ENCODE measurements at places on chromosomes 4 and X. TPM values are rescaled to one million over a fixed set of nuclear protein-coding genes. Genes with fewer than 3 reads are reported as not detected.

AFF1 gene
- total RNA-seq: 68.1 TPM

ETDB gene
- total RNA-seq: not detected

NLGN4X gene
- 6.4 TPM for total RNA-seq

NUDT9 gene
- total RNA-seq: 25.7 TPM

HPRT1 gene
- total RNA-seq: 30.7 TPM

C4orf50 gene
- 0.03 TPM for total RNA-seq

TNIP3 gene
- not detected for total RNA-seq

NWD2 gene
- total RNA-seq: 1.1 TPM

TXK gene
- total RNA-seq: 0.84 TPM

TEX11 gene
- total RNA-seq: not detected

GRCh38 chrX:130145123-130145522 lies 20.5 kb downstream of the AIFM1 start:
- DNase-seq: no peak

DNA sequence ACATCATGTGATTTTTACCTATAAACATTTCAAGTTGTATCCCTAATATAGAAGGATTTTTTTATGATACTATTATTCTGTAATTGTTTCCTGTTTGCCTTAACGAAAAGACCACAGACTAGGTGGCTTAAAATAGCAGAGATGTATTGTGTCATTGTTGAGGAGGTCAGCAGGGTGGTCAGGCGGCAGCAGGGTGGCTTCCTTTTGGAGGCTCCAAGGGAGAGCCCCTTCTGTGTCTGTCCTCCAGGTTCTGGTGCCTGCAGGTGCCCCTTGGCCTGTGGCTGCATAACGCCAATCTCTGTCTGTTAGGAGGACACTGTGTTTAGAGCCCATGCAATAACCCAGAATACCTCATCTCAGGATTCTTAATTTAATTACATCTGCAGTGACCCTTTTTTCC lies 118.1 kb downstream of the TBL1X start:
- no peak for DNase-seq

DNA sequence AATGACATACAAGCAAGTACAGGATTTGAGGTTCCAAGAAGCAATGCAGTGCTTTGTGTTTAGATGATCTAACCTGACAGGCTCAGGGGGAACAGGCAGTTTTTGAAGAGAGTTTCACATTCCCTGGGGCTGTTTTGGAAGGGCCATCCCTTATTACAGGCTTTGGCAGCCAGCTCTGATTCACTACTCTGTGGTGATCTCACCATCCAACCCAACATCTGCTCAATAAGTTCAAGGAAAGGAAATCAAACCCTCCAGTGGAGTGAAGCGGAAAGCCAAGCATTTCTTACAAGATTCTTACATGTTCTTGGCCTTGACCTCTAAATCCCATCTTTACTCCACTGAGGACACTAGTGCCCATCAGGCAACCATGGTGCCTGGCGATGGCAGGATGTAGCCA lies 7.5 kb downstream of the IDS start:
- no peak for DNase-seq

- DNase-seq: no peak
These were observed 7.5 kb upstream of the CXCL6 start for GRCh38 chr4:73828956-73829355.

- DNase-seq: no peak
These were observed 27.4 kb downstream of the CCKAR start for GRCh38 chr4:26462874-26463273.

DNA sequence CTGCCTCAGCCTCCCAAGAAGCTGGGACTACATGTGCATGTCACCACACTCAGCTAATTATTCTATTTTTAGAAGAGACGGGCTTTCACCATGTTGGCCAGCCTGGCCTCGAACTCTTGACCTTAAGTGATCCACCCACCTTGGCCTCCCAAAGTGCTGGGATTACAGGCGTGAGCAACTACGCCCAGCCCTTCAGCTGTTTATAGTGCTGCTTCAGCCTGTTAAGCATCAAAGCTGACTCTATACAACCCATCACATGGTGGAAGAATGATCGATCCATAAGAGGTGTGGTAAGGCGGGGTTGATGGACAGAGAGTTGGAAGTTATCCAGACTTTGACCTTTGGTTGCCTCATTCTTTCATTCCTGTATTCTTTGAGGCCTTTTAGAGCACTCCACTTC lies 56.2 kb upstream of the RAPGEF2 start:
- DNase-seq: no peak

GRCh38 chrX:107565015-107565414 lies 63.3 kb upstream of the PRPS1 start:
- no peak for DNase-seq

- no peak for DNase-seq
These were observed 79.8 kb upstream of the SMARCAD1 start for GRCh38 chr4:94127707-94128328.

DNA sequence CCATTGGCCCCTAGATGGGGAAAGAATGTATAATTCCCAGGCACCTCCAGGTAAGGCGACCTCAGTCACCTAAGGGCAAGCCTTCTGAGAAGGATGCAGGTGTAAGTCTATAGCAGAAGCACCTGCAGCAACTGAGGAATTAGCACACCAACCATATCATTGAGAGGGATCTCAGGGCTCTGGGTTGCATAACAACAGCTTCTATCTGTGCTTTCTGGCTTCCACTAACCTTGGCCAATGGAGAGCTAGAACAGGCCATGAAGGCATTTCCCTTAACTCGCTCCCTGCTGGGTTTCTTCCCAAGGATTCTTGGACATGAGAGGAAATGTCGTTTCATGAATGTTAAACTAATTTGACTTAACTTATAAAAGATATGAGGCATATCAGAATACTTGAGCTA lies 177.8 kb upstream of the GK2 start:
- no peak for DNase-seq

- DNase-seq: no peak
These were observed 29.8 kb upstream of the MAGEA11 start for GRCh38 chrX:149682031-149682430.

GRCh38 chr4:73701116-73701515 lies 39.3 kb upstream of the CXCL8 start:
- DNase-seq: no peak

- no peak for DNase-seq
These were observed 147.2 kb downstream of the AFF2 start for GRCh38 chrX:148647651-148648050.

- DNase-seq: no peak
These were observed 539.6 kb upstream of the DIPK2B start for GRCh38 chrX:45740291-45740690.

DNA sequence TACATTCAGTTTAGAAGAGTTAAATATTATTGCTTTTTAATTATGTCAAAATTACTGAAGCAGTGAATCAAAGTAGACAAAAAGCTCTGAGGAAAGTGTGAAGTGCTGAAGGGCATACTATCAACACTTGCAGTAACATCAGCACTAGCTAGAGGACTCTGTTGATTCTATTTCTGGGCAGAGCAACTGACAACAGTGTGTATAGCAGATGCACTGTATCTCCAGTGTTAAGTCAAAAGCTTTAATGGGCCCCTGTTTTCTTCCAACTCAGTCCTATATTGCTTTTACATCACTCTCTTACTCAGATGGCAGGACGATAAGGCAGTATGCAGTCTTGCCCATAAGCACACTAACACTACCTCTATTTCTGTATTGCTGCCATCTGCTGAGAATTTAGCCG lies 435.2 kb upstream of the AMOT start:
- no peak for DNase-seq

GRCh38 chr4:174933083-174933482 lies 14.9 kb downstream of the ADAM29 start:
- no peak for DNase-seq

GRCh38 chr4:34158878-34159277 lies 2085.4 kb downstream of the ARAP2 start:
- DNase-seq: no peak

DNA sequence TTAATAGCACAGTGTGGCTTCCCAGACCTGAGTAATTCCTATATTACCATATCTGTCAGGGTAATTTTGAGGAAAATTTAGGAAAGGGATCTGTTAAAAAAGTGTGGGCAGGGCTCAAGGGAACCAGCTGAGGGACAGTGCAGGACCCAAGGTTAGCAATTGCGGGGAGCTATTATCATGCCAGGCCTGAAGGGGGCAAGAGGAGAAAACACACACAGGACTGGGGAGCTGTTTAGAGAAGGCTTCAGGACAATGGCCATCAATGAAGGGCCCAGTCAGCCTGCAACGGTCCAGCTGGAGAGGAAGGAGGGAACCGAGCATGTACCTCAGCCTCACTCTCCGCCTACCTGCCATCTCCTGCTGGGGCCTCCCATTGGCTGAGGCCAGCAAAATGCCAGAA lies 19.0 kb upstream of the NHS start:
- DNase-seq: no peak

DNA sequence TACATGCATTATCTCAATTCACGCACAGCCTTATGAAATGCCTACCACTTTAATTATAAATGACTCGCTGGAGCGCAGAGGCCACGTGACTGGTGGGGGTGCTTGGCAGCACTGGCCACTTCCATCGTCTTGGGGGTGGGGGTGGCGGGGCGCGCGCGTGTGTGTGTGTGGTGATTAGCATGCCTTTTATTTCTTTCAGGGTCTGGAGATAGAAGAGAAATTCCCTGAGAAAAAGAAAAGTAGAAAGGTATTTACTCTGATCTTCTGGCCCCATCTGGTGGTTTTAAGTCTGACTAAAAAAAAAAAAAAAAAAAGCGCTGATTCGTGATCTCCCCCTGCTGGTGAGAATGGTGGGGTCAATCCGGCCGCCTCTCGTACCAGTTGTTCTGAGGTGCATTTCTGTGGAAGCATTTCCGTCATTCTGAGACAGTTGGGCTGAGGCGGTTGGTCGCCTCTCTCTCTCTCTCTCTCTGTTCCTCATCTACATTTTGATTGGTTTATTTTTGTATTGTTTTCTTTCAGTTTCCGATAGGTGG lies at the start of gene CCNB3:
Gene CCNB3, plus strand, starts transcription at position 402 of the 536 bp plus-strand sequence. CDS start 80,399 bp downstream, outside the sequence.
- peak; percentile 75 for DNase-seq

DNA sequence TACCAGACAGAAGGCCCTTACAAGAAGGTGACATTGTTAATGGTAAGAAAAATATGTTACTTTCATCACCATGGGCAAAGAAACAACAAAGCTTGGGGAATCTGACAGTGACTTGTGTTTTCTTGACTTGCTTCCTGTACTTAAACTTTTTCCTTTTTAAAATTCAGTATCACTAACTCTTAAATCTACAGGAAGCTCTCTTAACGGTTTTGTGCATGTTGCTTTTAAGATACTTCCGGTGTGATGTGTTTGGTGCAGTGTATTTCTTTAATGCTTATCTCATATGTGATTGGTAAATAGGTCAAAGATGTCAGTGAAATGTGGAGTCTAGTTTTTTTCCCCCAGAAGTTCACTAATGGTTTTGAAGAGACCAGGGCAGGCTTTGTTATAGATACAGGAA lies 45.2 kb downstream of the ADH5 start:
- DNase-seq: no peak

- no peak for DNase-seq
These were observed 100.7 kb upstream of the GRPR start for GRCh38 chrX:16022580-16023200.

GRCh38 chrX:72030431-72030830 lies 101.3 kb downstream of the RTL5 start:
- no peak for DNase-seq
